ENCODE measurements at places on chromosomes 11 and 22. TPM values are rescaled to one million over a fixed set of nuclear protein-coding genes. Genes with fewer than 3 reads are reported as not detected.
A peak's percentile ranks its signal among the peaks of the same experiment; 100 is the strongest.

The CCDC34 gene
- total RNA-seq: 8.3 TPM

GRCh38 chr22:46106279-46107022 is 43.9 kb upstream of the PPARA start:
- DNase-seq: no peak

The ASPHD2 gene
- 2.3 TPM for total RNA-seq

The FOLH1 gene
- not detected for total RNA-seq

GRCh38 chr11:76620489-76620888 is 50.1 kb downstream of the LRRC32 start:
- DNase-seq: peak; percentile 86

- DNase-seq: peak; percentile 40
These were observed 45.6 kb downstream of the BCR start for GRCh38 chr22:23225724-23226496.

DNA sequence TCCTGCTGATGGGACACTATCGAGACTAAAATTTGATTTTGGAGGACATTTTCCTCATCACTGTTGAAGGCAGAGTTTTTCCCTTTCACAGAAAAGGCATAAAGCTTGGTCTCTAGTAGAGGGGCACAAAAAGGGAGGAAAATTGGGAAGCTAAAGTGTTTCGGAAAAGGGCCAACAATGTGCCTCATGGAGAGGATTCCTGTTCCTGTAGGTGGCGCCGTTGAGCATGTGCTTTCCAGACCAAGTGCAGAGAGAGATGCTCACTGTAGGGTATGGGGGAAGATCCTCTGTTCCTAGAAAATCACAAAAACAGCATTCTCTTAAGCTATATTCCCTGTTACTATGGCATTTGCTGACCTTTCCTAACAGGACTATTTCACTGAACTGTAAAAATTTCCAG is 18.4 kb upstream of the OR4C5 start:
- no peak for DNase-seq

DNA sequence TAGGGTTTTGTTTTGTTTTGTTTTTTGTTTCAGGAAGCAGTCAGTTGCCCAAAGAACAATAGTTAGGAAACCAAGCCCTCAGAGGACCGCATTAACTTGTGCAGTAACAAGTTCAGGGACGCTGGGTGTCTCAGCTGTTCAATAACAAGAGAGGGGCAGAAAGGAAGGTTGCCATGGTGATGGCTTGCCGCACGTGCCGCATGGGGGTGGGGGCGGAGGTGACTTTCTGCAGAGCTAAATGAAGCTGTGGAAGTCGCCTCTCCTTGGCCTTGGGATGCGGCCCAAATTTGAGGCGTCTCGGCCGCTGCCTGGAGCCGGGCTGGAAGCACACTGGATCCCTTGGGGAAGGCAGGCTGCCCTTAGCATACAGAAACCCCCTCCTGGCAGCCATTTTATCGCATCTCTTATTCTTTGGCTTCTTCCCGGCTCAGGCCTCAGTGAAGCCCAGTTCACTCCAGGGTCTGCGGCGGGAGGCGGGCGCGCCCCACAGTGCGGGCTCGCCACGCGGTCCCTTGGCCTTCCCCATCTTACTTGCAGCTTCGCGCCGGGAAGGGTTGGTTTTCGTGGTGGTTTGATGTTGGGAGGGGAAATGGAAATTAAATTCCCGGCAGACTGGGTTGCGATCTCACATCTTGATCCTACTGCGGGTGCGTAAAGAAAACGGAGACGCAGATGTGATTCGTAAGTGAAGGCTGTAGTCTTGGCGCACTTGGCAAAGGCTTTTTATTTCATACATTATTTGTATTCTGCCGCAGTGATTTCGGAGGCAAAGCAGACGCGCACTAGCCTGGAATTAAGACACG is 94.3 kb downstream of the SLC17A6 start:
- no peak for DNase-seq

The UBQLN3 gene
- not detected for total RNA-seq

DNA sequence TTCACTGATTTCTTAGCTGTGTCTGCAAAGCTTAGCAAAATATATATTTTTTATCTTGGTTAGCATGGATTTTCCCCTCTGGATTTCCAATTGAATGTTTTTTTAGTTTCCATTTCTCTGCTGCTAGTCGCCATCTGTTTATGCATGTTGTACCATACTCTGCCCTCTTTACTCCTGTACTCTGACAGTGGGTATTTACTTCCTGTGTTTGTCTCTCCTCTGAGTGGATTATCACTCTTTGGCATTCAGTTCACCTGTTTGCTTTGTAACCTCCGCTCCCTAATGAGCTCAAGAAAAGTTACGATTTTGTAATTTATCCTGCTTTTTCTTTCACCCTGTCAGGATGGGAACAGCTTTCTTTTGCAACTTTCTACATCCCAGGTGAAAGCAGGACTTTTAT is 59.1 kb downstream of the PDHX start:
- no peak for DNase-seq

GRCh38 chr11:87368858-87369480 is 331.2 kb downstream of the TMEM135 start:
- no peak for DNase-seq

DNA sequence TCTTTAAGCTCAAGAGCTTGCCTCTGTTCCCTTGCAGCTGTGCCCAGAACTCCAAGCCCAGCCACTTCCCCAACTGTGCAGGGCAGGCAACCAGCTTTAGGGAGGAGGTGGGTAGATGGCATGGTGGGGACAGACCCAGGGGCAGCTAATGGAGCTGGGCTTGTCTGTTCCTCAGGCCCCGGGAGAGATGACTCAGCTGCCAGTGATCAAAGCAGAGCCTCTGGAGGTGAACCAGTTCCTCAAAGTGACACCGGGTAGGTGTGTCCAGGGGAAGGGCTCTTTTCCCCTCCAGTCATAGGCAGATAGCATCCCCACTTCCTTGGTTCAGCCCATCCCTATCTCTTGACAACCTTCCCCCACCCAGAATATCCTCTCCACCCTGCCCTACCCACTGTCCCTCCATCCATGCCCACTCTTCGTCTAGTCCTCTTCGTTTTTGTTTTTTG is 32.4 kb downstream of the CREB3L1 start:
- DNase-seq: no peak

The C11orf16 gene
- total RNA-seq: not detected

- DNase-seq: no peak
These were observed 100.5 kb downstream of the PDHX start for GRCh38 chr11:35016916-35017315.

GRCh38 chr11:131925829-131926228 is 555.4 kb downstream of the NTM start:
- DNase-seq: no peak

DNA sequence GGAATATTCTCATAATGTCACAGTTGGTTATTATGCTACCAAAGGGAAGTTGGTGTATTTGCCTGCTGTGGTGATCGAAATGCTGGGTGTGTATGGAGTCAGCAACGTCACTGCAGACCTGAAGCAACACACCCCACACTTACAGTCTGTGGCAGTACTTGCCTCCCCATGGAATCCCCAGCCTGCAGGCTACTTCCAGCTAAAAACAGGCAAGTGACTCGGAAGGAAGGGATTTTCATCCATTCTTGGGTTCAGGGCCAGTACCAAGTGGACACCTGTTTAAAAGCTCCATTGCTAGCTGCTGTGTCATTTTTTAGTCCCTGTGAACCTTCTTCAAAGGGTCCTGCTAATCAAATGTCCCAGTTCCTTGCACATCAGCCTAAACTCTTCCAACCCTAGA is 149.6 kb downstream of the C11orf91 start:
- no peak for DNase-seq

GRCh38 chr22:39666926-39667325 is 96.4 kb downstream of the CACNA1I start:
- no peak for DNase-seq

The NOX4 gene
- total RNA-seq: 6.1 TPM

The RASSF7 gene
- total RNA-seq: 22.7 TPM

DNA sequence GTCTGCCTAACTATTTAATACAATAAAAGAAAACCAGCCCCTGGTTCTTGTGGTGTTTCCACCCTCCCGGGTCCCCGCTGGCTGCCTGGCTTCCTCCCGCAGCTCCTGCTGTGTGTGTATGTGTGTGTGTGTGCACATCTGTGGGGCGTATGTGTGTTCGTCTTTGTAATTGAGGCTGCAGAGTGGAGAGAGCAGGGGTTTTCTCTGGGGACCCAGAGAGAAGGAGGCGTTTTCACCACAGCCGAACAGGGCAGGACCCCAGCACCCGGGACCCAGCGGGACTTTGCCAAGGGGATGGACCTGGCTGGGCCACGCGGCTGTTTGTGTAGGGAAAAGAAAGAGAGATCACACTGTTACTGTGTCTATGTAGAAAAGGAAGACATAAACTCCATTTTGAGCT is 42.7 kb downstream of the IGLL1 start:
- DNase-seq: no peak

The CCDC87 gene
- 0.52 TPM for total RNA-seq

DNA sequence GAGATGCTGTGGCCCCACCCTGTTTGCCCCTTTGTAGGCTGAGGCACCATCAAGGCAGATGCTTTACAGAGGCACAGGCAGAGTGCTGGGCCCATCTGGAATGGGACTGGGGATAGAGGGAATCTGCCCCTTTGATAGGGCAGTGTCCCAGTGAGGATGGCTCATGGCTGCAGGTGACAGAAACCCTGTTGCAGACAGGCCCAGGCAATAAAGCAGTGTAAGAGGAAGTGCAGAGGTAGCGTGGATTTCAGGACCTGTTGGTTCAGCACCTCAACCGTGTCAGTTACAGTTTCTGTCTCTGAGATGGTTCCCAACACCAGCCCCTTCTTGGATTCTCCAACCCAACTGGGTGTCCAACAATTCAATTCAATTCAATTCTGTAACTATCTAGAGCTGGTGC is 25.1 kb downstream of the PRDM11 start:
- no peak for DNase-seq

DNA sequence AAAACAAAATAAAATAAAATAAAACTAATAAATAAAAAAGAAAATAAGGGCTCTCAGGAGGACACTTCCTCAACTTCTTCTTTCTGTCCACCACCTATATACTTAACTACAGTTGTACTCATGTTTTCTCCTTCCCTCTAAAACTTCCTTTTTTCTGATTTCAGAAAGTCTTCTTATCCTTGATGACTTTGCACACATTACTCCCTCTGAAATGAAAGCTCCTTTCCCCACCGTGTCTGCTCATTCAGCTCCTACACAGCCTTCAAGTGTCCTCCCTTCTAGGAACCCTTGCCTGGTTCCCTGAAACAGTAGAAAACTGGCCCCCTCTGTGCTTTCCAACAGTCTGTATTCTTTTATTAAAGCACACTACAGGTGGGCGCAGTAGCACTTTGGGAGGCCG is 18.3 kb upstream of the DDX17 start:
- no peak for DNase-seq

DNA sequence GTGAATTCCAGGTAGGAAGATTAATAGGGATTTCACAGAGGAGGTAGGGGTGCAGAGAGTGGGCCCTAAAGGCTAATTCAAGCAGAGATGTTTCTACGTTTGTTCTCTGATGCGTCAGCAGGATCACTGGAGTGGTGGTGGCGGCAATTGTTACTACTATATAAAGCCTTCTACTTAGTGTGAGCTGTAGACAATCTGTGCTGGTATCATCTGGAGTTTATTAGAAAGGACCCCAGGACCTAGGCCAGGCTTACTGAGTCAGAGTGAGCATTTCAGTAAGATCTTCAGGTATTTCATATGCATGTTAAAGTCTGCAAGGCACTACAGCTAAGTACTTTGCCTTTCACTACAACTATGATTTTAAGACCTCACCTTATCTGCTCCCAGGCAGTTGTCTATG is 59.5 kb downstream of the USP35 start:
- DNase-seq: peak; percentile 19

Measured in HFFc6 (cell line).